ENCODE measurements at places on chromosomes 13 and 19.

DNA sequence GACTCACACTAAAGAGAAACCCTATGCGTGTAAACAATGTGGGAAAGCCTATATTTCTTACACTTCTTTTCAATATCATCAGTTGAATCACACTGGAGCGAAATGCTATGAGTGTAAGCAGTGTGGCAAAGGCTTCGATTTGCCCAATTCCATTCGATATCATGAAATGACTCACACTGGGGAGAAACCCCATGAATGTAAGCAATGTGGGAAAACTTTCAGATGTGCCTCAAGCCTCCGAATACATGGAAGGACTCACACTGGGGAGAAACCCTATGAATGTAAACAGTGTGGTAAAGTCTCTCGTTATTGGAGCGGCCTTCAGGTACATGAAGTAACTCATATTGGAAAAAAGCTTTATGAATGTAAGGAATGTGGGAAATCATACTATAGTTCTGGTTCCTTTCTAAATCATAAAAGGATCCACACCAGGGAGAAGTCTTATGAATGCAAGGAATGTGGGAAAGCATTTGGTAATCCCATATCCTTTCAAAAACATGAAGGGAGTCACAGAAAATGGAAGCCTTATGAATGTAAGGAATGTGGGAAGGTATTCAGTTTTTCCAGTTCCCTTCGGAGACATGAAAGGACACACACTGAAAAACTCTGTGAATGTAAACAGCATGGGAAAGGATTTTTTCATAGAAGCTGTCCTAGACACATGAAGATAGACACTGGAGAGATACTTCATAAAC is 28.1 kb downstream of the ZNF20 start:
- DNase-seq = no peak

- peak; percentile 40 for DNase-seq
Observed at GRCh38 chr19:5225486-5226345, 114.9 kb downstream of the PTPRS start.

- DNase-seq = no peak
Observed at GRCh38 chr13:100069278-100069677, 19.6 kb upstream of the PCCA start.

DNA sequence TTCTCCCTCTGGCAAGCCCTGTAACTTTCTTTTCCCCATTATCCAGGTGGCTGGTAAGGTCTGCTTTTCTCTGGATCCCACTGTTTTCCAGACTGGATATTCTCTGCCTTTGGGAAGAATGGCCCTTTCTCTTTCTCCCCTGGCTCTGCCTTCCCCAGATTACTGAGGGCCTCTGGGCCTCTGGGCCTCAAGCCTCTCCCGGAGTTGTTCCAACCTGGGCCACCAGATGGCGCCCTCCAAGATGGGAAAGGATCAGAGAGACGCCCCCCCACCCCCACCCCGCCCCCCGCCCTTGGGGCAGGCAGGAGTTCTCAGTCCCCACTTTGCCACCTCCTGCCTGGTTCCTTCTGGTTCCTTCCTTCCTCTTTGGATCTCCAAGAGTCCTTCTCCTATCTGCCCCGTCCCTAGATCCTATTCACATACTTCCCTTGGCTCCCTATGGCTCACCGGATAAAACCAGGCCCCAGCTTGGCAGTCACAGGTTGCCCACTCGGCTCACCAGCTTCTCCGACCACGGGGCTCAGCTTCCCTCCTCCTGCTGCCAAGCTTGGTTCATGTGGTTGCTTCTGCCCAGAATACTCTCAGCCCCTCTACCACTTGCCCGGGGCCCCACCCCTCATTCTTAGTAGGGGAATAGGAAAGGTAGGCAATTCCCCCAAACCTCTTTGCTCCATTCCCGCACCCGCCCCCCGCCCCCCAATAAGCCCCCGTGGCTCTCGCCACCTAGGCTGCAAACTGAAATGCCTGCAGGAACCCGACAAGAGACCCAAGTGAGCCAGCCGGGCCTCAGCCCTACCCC is 13.1 kb downstream of the EPS8L1 start:
- DNase-seq = peak; percentile 88

DNA sequence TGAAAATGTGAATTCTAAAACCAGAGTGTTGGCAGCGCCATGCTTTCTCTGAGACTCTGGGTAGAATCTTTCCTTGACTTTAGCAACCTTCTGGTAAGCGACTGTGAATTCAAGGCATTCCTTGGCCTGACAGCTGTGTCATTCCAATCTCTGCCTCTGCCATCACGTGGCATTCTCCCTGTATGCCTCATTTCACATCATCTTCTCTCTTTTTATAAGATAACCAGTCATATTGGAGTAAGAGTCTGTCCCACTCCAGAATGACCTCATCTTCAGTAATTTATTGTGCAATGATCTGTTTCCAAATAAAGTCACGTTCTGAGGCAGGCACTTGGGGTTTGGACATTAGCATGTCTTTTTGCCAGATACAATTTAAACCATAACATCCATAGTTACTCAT is 103.4 kb upstream of the POSTN start:
- DNase-seq = no peak

GRCh38 chr13:78659732-78660494 is 958 bp upstream of the OBI1 start:
- peak; percentile 21 for DNase-seq

DNA sequence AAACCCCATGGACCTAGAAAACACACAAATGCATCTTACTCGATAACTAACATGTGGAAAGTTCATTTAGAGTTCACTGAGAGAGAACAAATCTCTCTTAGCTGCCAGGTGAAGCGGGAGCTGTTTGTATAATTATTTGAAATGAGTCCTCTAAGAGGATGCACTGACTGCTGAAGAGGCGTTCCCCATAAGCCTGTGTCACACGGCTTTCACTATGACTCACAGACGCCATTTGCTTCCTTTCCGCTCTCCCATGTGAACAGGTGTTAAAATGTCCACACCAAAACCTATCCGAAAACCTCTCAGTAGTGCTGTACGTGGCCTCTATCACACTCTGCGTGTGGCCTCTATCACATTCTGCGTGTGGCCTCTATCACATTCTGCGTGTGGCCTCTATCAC is 101.8 kb downstream of the SOX1 start:
- no peak for DNase-seq

All from stimulated activated CD4-positive, alpha-beta T cell treated with anti-CD3 and anti-CD28 coated beads, Interleukin-15, amount 100 ng/mL, for 24 hours (primary cell).